ENCODE measurements at places on chromosomes 4 and X.

GRCh38 chr4:183912585-183912984, 7.5 kb downstream of the STOX2 start:
- DNase-seq: no peak

GRCh38 chr4:35087218-35087617, 1157.1 kb downstream of the ARAP2 start:
- no peak for DNase-seq

DNA sequence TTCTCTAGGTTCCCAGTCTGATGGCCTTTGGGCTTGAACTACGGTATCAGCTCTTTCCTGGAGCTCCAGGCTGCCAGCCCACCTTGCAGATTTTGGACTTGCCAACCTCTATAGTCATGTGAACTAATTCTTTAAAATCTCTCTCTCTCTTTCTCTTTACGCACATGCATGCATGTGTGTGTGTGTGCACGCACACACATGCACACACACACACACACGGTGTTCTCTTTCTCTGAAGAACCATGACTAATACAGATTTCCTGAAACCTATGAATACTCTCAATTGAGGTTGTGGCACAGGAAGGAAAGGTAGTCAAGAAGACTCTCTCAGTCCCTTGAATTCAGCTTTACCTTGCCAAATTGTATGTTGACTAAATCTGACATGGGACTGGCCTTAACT, 6.2 kb upstream of the ZCCHC13 start:
- no peak for DNase-seq

DNA sequence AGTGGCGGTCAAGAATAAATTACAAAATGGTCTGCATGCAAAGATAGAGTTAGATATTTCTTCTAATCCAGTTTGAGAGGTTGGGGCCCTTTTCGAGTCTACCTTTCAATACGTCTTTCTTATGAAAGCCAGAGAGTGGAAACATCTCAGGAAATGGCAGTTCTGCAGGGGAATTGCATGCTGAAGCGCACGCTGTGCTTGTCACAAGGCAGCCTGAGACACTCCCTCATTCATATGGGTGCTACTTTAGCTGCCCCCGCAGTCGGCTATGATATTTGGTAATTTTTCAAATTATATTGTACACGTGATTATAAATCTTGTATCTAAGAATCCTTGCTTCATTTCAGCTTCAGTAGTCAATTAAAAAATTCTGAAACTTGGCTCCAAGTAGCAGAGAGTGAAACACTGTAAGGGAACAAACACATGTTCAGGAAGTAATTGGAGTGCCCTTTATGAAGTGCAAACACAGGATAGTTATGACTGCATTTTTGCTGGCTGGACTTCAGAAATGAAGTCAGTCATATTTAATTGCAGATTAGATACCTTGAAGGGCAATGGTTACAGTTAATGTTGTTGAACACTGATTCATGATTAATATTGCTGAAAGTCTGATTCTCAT, 145.5 kb upstream of the NAP1L5 start:
- DNase-seq: peak; percentile 52

GRCh38 chr4:40427128-40427527, 92.0 kb downstream of the CHRNA9 start:
- DNase-seq: peak; percentile 61

- no peak for DNase-seq
Measured at GRCh38 chr4:58453956-58454355, 1343.8 kb upstream of the IGFBP7 start.

- peak; percentile 66 for DNase-seq
Measured at GRCh38 chr4:157929486-157929885, 243.3 kb downstream of the GASK1B start.

DNA sequence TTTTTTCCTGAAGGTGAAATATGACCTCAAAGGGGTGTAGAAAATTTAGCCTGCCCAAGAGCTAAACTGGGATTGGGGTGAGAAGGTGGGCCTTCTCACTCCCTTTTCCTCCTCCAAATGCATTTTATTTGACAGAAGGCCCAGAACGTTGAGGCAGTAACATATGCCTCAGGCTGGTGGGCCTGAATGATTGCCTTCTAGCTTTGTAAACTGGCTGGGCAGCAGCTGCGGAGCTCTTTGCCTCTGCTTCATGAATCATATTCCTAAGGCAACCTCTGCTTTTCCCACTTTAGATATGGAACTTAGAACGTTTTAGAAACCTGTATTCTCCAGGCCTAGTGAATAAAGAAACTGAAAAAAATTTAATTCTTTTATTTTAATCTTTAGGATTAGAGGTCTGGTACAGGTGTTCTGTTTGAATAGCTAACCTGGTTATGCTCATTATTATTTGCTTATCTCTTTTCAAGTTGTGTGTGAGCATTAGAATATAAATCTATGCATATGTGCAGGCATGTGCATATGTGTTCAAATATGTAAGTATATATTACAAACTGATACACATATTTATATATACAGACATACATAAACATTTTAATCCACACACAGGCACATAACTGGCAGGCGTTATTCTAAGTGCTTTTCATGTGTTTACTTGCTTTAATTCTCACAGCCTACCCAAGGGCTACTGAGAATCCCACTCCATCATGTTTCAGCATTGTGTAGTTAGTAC, 11.5 kb downstream of the PRDM8 start:
- DNase-seq: no peak

- no peak for DNase-seq
Measured at GRCh38 chr4:137421796-137422195, 110.5 kb downstream of the PCDH18 start.

GRCh38 chr4:186297013-186297645, 31.1 kb downstream of the F11 start:
- peak; percentile 71 for DNase-seq

- DNase-seq: no peak
Measured at GRCh38 chr4:141713771-141714445, 77.5 kb downstream of the IL15 start.

Measured in muscle of leg (tissue), 16 donors.